ENCODE measurements at places on chromosomes 6 and 20. TPM values are rescaled to one million over a fixed set of nuclear protein-coding genes. Genes with fewer than 3 reads are reported as not detected.

- no peak for DNase-seq
Measured at GRCh38 chr20:46621492-46621891, 29.8 kb downstream of the SLC13A3 start.

GRCh38 chr6:37480951-37481534 lies 18.6 kb downstream of the CCDC167 start:
- DNase-seq, result no peak

The TP53TG5 gene
- not detected for total RNA-seq

DNA sequence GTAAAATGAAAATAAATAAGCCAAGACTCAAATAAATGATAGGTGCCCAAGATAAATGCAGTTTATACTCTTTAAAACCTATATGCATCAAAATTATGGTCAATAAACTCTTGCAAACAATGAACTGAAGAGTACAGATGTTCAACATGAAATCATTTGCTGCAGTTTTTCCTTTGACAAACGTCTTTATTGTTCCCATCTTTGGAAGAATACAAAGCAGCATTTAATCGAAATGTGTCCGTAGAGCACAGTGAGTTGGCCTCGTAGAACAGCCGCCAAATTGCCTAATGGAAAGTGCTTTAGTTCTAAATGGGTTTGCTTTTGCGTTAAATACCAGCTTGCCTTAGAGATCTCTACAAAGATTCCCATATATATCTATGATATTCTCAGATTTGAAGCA lies 447.4 kb downstream of the PKHD1 start:
- DNase-seq, result no peak

The SCUBE3 gene
- 0.20 TPM for total RNA-seq

DNA sequence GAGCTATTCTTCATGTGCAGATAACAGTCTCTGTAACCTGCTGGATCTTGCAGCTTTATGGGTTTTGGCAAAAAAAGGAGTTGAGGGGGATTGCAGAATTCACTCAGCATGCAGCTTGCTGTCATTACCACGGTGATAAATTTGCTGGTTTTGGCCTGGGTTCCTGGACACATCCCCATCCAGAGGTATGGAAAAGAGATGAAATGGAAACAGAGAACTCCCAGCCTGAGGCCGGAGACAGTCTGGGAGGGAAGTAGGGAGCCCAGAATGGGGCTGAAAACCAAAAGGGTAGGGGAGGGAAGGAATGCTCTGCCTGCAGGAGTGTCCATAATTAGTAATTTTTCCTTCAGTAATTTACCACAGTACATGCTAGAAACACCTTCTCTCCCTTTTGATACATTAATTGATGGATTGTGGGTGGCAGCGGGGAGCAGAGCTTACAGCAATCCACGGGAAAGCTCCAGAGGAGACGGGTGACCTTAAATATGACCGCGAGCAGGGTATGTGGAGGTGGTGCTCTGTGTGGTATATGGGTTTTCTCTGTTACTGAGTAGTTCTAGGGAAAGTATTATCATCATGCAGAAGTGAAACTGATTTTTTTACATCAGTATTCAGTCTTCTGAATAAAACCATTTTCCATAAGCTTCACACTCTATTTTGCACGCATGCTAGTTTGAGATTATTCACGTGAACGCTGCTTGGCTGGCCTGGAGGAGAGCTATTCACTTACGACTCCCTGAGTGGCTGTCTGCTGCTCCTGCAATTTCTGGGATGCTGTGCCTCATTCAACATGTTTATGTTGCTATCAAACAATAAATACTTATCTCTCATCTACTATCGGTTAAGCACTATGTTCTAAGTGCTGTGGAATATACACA lies 66.3 kb upstream of the KCNK16 start:
- DNase-seq, result no peak

The VSTM2L gene
- total RNA-seq, result not detected

- DNase-seq, result no peak
Measured at GRCh38 chr6:130885392-130886192, 58.4 kb downstream of the SMLR1 start.

GRCh38 chr6:157145656-157146285 lies 177.5 kb downstream of the TMEM242 start:
- DNase-seq, result no peak

- DNase-seq, result no peak
Measured at GRCh38 chr6:65569505-65569904, 137.5 kb downstream of the EYS start.

The SLC26A8 gene
- total RNA-seq, result not detected

- no peak for DNase-seq
Measured at GRCh38 chr6:131038597-131039344, 24.3 kb downstream of the EPB41L2 start.

- no peak for DNase-seq
Measured at GRCh38 chr6:148831531-148831930, 84.7 kb downstream of the UST start.

- no peak for DNase-seq
Measured at GRCh38 chr6:155328539-155329459, 14.5 kb upstream of the TFB1M start.

The CGAS gene
- total RNA-seq, result 25.9 TPM

Measured in activated naive CD8-positive, alpha-beta T cell treated with anti-CD3 and anti-CD28 coated beads, Interleukin-2, amount 10 ng/mL, durations not matched to agents 7 days and 5 days (primary cell).